ENCODE measurements at places on chromosomes 7 and 10. TPM values are rescaled to one million over a fixed set of nuclear protein-coding genes. Genes with fewer than 3 reads are reported as not detected.

DNA sequence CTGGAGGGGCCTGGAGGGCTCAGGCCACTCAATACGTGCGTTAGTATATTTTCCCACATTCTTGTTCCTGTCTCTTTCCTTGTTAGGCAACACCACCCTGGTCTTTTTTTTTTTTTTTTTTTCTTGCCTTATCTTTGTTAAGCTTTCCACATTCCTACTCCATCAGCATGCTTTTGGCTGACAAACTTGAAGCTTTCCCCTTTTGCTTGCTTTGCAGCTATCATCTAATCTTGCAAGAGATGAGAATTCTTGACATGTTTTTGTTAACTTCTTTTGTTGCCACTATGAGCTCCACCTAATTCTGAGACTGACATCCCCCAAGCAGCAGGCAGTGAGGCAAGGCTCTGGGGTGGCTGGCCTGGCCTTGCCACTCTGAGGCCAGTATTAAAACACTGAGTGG lies 52.5 kb upstream of the NRP1 start:
- no peak for DNase-seq

- DNase-seq, result no peak
These were observed 7.1 kb upstream of the MKX start for GRCh38 chr10:27752673-27753237.

DNA sequence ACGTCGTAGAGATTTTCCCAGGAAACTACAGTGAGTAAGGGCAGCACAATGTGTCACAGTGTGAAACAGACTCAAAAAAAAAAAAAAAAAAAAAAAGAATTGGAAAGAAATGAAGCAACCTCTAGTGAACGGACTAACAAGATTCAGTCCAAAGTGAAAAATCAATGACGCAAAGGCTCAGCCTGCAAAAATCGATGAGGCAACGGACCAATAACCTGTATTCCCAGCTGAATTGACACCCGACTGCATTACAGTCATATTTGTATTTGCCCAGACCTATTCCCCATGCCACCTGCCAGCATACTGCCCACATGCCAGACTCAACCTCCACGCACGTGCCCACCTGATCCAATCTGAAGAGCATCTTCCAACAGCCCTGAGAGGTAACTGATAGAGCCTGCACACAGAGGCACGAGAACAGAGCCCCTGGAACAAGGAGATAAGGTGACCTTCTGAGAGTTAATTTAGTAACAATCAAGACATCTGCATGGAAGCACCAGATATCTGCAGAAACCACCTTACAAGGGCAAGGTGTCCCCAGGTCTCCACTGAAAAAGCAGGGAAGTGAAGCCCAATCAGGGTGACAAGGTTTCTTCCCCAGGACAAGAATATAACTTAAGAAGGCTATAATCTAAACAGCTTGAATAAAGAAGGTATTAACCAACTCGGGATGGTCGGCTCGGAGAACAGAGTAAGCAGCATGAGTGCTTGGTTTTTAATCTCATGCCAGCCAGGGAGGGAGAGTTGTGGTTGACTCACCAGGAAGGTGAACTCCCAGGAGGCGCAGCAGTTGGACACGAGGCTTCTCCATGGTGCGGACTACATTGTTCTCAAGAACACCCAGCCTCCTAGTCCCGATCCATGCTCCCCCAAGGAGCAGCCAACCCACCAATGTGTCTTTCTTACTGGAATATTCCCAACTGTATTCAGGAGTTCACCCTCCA lies 48.5 kb downstream of the PLXNA4 start:
- DNase-seq, result no peak

GRCh38 chr10:26446258-26446657 lies 8.1 kb downstream of the APBB1IP start:
- DNase-seq, result no peak

DNA sequence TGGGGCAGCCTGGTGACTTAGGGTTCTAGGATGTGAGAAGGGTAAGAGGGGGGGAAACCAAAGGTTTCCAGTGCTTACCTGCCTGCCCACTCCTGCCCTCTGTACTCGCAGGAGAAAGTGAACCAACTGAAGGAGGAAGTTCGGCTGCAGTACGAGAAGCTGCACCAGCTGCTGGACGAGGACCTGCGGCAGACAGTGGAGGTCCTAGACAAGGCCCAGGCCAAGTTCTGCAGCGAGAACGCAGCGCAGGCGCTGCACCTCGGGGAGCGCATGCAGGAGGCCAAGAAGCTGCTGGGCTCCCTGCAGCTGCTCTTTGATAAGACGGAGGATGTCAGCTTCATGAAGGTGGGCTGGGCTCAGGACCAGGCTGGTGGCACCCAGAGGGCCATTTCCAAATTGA lies 10.7 kb downstream of the TRIM8 start:
- no peak for DNase-seq

DNA sequence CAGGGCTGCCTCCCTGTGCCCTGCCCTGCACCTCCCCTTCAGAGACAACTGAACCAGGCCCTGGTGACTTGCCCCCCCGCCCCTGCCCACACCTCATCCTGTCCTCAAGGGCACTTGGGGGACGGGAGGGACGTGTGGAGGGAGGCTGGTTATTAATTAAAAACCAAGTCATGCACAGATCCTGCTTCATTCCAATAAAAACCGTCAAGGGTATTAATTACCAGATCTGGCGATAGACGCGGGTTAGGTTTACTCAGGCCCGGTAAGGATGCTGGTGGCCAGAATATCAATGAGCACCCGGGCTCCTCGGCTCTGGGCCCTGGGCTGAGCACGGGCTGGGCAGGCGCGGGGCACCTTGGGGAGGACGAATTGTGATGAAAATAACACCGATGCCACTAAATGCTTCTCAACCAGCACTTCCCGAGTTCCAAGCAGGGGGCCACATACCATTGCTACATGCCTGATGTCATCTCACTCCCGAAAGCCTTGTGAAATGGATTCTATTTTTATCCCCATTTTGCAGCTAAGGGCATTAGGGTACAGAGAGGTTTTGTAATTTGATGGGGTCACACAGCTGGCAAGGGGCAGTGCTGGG lies 24.5 kb upstream of the GTF2IRD1 start:
- DNase-seq, result no peak

DIP2C gene
- 4.1 TPM for total RNA-seq

GRCh38 chr10:7400068-7400715 lies 10.6 kb downstream of the SFMBT2 start:
- DNase-seq, result no peak

DNA sequence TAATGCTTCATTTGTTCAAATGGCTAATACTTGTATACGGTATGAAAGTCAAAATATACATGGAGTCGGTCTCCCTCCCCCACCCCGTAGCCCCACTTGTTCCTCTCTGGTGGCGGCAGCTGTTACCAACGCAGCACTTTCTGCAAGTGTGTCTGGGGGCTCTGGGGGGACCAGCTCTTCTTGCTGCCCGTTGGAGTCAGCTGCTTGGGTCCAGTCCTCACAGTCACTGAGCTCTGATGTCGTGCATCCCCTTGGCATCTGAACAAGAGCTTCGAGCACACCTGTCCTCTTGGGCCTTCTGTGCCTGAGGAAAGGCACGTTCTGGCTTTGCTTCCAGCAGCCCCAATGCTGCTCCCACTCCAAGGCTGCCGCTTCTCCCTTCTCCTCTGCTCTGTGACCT lies 493.1 kb downstream of the PLXNA4 start:
- DNase-seq, result no peak

DNA sequence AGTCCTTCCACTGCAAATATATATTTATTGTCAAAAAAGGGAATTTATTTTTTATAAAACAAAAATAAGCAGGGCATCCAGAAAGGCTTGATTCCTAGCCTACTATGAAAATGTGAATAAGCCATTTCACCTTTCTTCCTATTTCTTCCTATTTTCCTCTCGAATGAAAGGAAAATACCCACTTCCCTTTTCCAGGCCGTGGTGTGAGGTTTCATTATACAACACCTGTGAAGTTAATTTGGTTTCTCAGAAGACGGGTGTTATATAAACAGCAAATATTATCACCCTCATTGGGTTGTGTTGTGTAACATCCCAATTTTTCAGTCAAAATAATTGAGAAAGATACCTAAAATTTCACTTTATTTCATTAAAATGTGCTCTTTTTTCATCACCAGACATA lies 214.3 kb downstream of the DGKB start:
- no peak for DNase-seq

- DNase-seq, result no peak
These were observed 155.4 kb downstream of the DYNC1I1 start for GRCh38 chr7:95927756-95928155.

Data from CD4-positive, alpha-beta T cell (primary cell).